Natural killer cell treated with Interleukin-12 subunit alpha and Interleukin-12 subunit beta and Interleukin-15 and Interleukin-18, amount 100 ng/mL, for 72 hours (primary cell): ENCODE measurements at places on chromosomes 6 and 20.

GRCh38 chr6:335572-335971, 43.3 kb downstream of the DUSP22 start:
- DNase-seq, result no peak

- no peak for DNase-seq
Measured at GRCh38 chr6:35007016-35007415, 118.0 kb downstream of the ANKS1A start.

DNA sequence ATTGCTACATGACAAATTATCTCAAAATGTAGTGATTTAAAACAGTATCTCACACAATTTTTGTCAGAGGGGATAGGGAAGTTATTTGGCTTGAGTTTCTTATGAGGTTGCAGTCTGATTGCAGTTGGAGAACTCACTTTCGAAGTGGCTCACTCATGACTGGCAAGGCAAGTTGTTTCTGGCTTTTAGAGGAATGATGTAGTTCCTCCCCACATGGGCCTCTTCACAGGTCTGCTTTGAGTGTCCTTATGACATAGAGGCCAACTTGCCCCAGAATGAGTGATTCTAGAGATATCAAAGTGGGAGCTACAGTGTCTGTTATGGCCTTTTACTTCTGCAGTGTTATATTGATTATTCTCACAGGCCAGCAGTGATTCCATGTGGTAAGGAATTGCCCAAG, 6.1 kb downstream of the DOP1A start:
- no peak for DNase-seq

GRCh38 chr6:108928650-108929049, 80.4 kb downstream of the ARMC2 start:
- DNase-seq, result no peak

DNA sequence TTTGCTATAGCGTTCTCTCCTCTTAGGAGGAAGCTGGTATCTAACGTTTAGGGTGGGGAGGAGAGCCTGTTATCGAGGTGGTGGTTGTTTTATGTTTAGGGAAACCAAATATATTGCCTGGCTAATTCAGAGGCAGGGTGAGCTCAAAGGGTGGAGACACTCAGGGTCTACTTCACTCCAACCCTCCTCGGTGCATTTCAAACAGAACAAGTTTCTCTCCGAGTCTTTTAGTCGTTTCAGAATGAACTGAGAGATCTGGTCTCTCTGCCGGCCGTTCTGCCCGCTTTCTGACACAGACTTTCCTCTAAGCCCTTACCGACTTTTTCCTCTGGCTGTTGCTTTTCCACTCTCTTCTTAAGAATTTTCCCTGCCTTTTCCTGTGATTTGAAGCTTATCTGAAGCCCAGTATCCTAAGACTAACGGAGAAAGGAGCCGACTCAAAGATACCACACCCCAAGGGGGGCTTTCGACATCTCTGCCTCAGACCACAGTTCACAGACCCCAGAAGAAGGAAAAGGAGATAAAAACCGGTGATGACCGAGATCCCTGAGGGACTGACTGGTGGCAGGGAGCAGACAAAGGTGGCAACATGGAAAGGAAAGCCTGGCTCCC, 865 bp downstream of the STK38 start:
- no peak for DNase-seq
